ENCODE measurements at places on chromosomes 2 and 18.

GRCh38 chr2:191863988-191864387, 17.1 kb upstream of the CAVIN2 start:
- DNase-seq = no peak

GRCh38 chr2:29687121-29687520, 234.3 kb downstream of the ALK start:
- no peak for DNase-seq

- no peak for DNase-seq
These were observed 297.0 kb upstream of the GULP1 start for GRCh38 chr2:187994464-187995331.

DNA sequence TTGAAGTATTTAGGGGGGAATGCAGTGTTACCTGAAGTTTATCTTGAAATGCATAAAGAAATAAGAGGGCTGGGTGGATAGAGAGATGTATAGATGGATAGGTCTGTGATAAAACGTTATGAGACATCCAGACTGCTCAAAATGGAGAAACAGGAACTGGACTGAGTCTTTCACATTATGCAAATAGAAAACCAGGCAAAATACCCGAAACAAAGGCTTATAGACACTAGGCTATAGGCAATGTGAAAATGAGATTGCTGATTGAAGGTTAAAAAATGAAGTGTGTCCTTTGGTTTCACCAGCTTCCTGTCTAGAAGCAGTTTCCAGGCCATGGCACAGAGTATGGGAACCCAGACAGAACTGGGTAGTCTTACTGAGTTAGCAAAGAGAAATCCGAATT, 24.9 kb upstream of the SLC3A1 start:
- no peak for DNase-seq

GRCh38 chr2:7838669-7839068, 843.2 kb upstream of the ID2 start:
- no peak for DNase-seq

GRCh38 chr2:26064846-26065245, 31.0 kb downstream of the RAB10 start:
- DNase-seq = no peak

DNA sequence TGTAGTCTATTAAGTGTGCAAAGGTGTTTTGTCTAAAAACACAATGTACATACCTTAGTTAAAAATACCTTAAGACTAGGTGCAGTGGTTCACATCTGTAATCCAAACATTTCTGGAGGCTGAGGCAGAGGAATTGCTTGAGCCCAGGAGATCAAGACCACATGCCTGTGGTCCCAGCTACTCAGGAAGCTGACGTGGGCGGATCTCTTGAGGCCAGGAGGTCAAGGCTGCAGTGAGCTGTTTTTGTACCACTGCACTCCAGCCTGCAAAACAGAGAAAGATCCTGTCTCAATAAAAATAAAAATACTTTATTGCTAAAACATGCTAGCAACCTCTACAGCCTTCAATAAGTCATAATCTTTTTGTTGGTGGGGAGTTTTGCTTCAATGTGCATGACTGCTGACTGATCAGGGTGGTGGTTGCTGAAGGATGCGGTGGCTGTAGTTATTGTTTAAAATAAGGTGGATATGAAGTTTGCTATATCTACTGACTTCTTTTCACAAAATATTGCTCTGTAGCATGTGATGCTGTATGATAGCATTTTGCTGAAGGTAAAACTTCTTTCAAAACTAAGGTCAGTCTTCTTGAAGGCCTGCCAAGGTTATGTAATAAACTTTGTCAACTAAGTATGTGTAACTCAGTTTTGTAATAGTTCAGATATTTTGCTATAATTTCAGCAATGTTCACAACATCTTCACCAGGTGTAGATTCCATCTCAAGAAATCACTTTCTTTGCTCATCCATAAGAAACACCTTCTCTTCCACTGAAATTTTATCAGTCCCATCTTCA, 1238.0 kb upstream of the NRXN1 start:
- no peak for DNase-seq

DNA sequence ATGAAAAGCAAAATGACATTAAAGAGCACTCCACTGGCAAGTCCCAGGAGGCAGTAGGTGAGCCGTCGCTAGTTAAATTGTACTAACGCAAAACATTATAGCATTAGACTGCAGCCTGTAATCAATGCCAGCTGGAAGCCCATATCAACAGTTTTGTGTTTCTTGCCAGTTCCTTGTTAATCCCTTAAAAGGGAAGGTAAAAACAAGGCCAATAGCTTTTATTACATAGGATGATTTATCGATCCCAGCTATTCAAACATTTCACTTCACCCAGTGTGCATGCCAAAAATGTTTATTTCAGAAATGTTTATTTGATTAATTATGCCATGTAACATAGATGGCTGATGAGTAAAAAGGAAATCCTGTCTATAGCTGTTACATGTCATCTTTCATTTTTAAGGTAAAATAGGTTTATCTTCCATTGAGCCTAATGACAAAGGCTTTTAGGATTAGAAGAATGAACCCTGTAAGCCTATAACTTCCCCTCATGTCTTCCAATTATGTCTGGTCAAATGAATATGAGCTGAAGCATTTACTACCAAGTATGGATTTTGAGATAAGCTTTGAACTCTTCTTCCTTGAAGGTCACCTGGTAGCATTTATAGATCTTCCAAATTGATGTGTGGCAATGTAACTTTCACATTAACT, 591.2 kb downstream of the RNF144A start:
- DNase-seq = no peak

GRCh38 chr2:70115646-70116442, 28.6 kb downstream of the PCBP1 start:
- DNase-seq = no peak

GRCh38 chr2:219495531-219496122, 3.1 kb upstream of the GMPPA start:
- DNase-seq = no peak

- no peak for DNase-seq
These were observed 23.9 kb downstream of the ACKR3 start for GRCh38 chr2:236593531-236593930.

- no peak for DNase-seq
These were observed 3.1 kb upstream of the INPP5D start for GRCh38 chr2:233056961-233057605.

GRCh38 chr18:47870605-47871004, 59.9 kb downstream of the SMAD2 start:
- DNase-seq = no peak

DNA sequence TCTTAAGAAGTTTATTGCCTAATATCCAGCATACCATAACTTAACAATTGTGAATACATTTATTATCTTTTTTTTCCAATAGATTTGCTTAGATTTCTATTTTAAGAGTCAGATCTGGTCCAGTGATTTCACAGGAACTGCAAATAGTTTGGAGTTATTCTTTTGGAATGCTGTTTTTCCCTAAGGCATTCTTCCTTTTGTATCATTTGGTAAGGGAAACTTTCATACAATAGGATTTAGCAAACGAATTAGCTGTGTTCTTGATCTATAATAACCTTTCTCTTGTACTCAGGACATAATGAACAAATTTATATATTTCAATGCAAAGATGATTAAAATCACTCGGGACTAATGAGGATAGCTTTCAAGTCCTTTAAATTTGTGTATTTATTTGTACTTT, 201.6 kb downstream of the ERBB4 start:
- no peak for DNase-seq

DNA sequence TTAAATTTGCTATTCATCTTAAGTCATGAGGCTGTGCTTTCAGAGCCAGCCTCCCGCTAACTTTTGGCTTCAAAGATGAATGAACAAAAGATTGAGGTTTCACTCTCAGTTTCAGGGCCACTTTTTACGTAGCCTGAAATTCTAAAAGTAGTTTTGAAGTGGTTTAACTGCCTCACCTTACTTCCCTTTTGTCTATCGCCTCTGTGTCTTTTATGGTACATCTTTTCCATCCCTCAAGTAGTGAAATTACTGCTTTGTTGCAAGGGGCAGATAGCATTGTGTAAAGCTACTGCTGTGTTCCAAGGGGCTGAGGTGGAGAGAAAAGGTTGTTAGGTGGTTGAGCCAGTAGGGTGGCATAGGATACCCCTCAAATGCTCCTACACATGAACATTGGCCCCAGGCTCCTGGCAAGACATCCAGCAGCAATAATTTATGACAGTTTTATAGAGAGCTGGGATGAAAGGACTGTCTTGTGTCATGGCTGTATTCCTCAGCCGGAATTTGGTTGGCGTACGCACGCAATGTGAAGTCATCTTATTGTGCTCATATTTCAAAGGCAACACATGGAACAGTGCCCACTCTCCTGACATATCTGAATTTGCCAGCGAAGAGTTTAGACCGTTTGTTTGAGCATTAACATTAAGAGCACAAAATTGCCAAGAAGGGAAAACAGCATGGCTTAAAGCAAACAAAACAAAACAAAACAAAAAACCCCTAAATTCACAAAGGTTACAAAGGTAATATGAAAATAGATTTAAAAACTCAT, 32.2 kb downstream of the QPCT start:
- DNase-seq = no peak

GRCh38 chr2:57862153-57862552, 184.5 kb upstream of the VRK2 start:
- no peak for DNase-seq

GRCh38 chr2:81084101-81084500, 779.5 kb upstream of the LRRTM1 start:
- DNase-seq = no peak

- no peak for DNase-seq
These were observed 589.8 kb upstream of the CDH2 start for GRCh38 chr18:28766721-28767120.

DNA sequence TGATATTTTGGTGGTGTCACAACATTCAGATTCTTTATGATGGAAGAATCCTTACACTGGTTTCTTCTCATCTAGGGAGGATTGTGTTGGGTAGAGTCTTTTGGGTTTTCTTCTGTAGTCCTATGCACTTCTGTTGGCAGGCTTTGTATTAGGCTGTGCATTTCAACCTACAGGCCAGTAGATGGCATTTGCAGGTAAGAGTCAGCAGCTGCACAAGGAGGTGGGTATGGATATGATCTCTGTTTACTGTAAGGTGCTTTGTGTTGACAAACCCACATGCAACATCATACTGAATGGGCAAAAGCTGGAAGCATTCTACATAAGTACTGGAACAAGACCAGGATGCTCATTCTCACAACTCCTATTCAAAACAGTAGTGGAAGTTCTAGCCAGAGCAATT, 656.8 kb downstream of the METTL4 start:
- no peak for DNase-seq

DNA sequence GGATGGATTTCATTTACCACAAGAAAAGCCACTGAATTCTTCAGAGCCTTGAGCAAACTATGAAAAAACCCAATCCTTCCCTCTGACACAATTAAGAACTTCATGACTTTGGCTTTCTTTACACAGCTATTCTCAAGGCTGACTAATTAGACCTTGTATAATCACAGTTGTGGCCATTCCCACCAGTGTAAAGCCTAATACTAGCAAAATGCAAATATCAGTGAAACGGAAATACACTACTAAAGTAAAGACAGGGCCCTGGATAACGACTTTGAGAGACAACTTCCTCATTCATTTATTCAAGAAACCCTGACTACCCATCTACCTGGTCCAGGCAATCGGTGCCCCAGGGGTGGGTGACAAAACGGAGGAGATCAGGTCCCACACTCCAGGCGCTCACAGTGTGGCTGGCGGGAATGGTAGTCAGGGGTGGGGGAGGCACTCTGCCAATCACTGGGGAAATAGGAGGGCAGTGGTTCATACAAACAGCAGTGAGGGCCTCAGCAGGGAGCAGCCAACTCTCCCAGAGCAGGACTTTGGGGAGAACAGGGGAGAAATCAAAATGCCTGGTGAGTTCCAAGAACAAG, 28.1 kb downstream of the TMEM163 start:
- no peak for DNase-seq

DNA sequence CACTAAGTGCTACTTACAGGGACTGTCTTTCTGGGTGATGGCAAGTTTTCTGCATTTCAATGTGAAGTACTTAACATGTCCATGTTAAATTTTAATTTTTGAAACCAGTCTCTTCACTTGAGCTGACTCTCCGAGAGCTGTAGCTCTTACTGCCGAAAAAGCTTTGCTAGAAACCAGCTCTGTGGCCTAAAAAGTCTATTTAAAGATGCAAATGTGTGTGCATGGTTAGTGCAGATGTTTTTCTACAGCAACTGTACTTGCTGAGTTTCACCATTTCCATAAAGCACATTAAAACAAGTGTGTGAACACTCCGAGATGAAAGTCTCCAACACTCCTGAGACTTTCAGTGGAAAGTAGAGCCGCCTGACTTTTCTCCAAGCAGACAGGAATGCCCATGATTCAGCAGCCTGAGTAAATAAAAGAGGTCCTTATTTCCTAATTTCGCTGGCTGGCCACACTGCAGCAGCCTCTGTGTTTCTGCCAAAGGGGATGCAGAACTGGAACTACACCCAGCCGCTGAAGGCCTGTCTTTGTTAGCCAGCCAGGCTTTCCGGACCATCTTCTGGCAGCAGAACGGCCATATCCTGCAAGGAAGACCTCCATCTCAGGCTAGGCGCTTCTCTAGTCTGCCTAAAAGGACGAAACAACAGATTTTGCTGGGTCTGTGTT, 121.2 kb downstream of the ZNF521 start:
- peak; percentile 99 for DNase-seq

DNA sequence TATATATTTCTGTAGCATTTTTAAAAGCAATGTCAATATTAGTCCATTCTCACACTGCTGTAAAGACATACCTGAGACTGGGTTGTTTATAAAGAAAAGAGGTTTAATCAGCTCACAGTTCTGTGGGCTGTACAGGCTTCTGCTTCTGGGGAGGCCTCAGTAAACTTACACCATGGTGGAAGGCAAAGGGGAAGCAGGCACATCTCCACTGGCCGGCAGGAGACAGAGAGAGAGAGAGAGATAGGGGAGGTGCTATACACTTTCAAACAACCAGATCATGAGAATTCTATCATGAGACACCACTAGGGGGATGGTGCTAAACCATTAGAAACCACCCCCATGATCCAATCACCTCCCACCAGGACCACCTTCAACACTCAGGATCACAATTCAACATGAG, 43.1 kb downstream of the CHMP3 start:
- DNase-seq = no peak

- DNase-seq = no peak
These were observed 1.1 kb upstream of the RNU4ATAC start for GRCh38 chr2:121529439-121530211.

- DNase-seq = no peak
These were observed 76.2 kb upstream of the ZNF532 start for GRCh38 chr18:58788470-58788869.

DNA sequence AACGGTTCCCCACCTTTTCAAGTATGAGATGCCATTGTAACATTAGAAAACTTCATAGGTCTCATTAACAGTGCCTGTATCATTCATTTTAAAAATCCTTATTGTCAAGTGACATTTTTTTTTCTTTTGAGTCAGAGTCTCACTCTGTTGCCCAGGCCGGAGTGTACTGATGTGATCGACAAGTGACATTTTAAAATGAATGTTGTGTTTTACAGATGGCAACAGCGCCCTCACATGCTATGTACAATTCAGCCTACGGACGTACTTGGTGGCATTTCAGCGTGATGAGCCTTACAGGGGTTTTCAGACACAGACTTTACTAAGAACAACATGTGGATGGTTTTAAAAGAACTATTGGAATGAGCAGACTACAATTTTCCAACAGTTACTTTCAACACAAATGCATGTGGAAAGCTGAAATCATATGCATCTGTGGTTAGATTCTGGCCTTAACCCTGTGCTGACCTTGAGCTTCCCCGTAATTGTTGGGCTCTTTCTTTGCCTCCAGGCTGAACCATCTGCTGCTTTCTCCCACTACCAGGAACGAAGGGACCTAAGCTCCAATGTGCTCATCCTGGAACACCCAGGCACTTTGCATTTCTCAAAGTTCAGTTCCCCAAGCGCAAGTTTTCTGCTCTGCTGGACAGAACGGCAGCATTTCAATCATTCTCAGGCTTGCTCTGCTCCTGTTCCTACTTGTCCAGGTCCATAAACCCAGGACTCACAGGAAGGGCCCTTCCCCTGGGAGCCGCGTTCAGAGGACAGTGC, 119.9 kb upstream of the NDUFV2 start:
- DNase-seq = no peak
